ENCODE measurements at places on chromosomes 11 and 22. TPM values are rescaled to one million over a fixed set of nuclear protein-coding genes. Genes with fewer than 3 reads are reported as not detected.

GRCh38 chr11:63573881-63574855 lies 11.0 kb upstream of the PLAAT2 start:
- peak; percentile 59 for DNase-seq

DNA sequence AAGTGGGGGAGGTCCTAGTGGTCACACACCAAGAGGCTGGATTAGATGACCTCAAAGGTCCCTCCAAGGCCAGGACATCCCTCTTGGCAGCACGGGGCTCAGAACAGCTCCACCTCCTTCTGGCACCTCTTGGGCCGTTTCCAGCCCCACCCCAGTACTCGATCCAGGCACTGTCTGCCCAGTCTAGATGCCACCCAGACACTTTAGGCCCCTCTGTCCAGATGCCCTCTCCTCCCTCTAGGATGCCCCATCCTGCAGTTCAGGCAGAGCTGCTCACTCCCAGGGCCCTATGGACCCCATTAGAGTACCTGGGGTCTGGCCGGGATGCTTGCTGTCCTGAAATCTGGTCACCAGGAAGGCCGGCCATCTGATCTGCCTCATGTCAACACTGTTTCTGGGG lies 34.7 kb upstream of the PRR5 start:
- peak; percentile 27 for DNase-seq

- no peak for DNase-seq
Observed at GRCh38 chr11:83011333-83012167, 60.1 kb downstream of the RAB30 start.

- no peak for DNase-seq
Observed at GRCh38 chr11:45906096-45906682, 882 bp downstream of the FREY1 start.

GRCh38 chr11:69702239-69702691 lies 1.6 kb downstream of the FGF19 start:
- DNase-seq: no peak

DNA sequence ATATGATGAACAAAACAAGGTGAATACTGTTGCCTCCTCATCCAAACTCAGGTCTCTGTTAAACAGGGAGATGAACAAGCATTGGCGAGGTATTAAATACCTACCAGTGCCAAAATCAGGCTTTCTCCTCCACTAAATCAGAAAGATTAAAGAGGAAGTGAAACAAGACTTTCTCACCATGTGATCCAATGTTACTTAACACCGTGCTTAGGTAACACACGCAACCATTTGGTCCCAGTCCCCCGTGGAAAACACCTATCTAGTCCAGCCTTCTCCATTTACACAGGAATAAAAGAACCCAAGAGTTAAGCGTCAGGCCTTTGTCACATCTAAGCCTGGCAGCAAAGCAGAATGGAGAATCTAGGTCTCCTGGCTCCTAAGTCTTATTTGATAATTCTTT lies 34.5 kb downstream of the TENM4 start:
- no peak for DNase-seq

DNA sequence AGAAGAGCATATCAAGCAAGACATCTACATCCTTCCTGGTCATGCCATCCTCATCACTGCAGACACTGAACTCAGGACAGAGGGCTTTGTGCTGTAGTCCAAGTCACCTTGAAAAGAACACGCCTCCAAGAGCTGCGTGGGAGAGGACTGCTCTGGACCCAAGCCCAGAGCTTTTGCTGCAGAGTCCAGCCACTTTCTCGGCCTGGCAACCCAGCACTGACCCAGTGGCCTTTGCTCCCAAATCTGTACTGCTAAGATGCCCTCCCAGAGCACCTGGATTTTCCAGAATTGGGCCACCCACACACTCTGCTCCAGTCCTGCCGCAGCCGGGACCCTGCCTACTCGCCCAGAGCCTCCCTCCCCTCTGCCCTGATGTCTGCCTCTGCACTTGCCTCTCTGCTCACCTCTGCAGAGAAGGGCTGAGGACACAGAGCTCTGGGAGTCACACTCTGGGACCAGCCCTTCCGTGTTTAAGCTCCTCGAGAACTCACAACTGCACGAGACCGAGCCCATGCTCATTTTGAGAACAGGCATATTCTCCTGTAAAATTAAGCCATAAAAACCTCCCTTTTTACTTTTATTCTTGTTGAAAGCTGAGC lies 83.8 kb upstream of the CSNK2A3 start:
- DNase-seq: no peak

- DNase-seq: no peak
Observed at GRCh38 chr11:1157341-1157644, 460 bp upstream of the MUC5AC start.

GRCh38 chr11:390175-390574 lies 3.8 kb upstream of the PKP3 start:
- DNase-seq: no peak

DNA sequence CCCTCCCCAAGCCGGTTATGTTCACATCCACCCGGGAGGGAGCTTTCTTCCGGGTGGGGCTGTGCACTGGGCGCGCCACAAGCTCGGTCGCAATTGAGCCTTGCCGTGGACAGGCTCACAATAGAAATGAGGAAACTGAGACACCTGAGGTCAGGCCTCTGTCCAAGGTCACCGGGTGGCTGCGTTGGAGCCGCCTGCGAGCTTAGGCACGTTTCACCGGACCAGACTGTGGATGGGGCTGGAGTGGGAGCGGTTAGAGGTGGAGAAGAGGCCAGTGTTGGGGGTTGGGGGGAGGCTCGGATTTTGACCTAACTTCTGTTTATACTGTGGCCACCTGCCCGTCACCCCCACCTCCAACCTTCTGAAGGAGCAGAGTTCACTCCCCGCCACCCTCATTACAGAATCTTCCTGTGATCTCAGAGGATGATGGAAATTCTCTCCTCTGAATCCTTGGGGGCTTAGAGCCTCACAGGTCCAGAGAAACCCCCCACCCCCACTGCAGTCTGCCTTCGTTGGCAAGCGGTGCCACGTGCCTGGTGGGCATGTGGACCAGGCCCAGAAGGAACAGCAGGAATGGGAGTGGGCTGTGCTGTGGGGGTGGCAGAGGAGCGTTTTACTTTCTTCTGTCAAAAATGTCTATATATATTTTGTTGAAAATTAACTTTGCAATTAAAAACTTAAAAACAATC lies 631 bp upstream of the NPTXR start:
- no peak for DNase-seq

DNA sequence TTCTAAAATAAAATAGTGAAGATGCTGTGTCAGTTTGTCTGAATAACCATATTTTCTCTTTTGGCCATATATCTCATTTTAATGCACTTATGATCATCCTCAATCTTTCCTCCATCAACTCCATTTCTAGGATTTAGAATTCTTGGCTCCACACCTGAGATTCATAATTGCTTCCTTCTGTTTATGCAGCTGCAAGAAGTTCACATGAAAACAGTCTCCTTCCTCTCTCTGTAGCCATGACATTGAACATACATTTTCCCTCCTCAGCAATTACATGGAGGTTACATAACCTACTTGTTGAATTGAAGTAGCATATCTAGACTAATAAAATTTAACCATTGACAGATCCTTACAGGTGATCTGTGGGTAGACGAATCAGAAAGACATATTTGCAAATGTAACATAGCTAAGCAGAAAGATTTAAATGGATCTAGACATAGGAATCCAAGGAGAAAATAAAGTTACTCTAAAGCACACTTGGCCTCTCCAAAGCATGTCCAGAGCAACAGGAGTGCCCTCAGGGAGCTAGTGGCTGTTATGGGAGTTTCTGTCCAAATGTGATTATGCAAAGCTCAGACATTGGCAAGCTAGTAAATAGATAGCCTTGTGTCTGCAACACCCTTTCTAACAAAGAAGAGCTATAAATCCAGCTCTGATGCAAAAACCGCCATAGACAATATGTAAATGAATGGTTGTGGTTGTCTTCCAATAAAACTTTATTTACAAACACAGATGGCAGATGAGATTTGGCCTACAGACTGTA lies 119.9 kb upstream of the MPPED2 start:
- DNase-seq: no peak

GRCh38 chr11:3949125-3949524 lies 93.7 kb downstream of the STIM1 start:
- no peak for DNase-seq

DNA sequence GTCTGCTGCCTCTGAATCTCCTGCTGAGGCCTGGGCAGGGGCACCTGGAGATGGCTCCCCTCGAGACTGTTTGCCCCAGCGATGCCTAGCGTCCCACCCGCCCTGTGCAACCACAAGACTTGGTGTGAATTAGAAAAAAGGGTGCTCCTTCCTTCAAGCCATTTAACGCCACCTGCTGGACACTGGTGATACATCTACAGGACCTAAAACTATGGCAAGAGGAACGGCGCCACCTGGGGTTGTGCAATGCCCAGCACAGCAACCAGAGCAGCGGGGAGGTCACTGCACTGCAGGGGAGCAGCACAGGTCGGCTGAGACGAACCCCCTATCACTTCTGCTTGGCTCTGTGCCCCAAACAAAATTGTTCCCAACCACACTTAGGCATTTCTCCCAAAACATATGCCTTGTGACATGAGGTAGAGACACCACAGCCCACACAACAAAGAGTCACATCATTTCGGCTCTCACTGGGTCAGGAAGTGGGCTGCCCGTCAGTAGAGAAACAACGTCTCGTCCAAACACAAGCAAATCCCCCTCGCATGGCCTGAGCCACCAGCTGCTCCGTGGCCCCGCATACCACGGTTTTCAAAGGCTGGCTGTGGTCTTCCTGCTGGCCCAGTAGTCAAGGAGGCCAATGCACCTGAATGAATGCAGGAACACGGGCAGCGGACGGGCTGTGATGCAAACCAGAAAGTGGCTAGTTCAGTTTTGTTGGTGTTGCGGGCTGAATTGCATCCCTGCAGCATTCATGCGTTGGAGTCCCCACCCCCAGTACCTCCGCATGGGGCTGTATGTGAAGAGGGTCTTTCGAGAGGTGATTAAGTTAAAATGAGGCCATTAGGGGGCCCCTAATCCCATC lies 171.9 kb downstream of the SHANK2 start:
- no peak for DNase-seq

DNA sequence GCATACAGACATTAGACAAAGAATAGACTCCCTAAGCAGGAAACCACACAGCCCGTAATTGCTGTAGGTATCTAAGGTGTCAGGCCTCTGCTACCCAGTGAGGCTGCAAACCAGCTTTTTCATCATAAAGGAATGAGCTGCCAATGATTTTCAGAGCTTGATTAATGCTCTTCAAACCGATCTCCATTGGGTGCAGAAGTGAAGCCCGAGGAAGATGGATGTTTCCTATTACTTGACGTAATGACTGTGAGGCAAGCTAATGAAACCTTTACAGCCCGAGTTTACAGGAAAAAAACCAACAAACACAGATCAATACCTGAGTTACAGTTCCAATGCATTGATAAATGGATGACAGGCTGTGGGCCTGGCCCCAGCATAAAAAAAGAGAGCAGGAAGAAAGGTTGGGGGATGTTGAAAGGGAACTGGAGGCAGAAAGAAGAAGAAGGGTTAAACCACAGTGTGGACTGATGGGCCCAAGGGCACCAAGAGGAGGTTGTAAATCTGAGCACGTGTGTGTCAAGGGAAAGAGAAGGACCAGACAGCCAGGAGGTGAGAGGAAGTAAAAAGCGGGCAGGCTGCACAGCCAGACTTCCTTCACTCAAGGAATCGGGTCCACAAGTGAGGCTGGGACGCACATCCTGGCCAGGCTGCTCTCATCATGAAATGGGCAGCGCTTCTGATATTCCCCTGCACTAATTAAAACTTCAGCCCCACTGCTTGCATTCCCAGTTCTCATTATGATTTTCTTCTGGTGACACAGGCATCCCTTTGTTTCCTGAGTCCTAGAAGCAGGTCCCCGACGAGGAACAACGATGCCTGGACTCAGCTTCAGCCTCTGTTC lies 70.6 kb upstream of the NTM start:
- DNase-seq: no peak

DNA sequence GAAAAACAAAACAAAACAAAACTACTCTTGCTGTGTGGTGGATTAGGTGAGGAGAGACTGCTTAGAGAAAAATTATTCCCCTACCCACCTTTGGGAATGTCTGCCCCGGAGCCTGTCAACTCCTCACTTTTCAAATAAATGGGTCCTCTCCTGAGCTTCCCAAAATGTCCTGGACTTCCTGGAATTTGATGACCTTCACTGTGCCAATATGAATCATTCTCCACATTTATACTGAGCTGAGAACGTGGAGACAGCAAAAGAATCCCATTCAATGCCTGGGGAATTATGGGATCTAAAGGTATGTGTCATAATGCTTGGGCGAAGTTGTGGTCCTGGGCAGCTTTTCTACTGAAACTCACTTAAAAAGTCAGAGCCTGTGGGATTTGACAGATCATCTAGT lies 136.8 kb downstream of the KIF18A start:
- DNase-seq: no peak

DNA sequence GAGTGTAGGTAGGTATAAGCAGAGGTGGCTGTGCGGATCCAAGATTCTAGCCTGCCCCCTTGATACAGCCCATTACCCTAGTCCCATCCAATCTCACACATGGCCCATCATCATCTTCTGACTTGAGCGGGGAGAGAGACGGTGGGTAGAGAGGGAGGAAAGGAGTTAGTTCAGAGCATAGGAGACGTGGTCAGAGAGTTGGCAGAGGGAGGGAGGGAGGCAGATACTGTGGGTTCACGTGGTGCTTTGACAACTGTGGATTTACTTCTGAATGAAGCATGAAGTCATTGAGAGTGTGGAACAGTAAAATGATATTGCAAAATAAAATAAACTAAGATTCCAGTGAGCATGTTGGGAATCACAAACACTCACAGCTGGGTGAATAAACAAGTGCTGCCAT lies 31.4 kb upstream of the VPREB1 start:
- DNase-seq: no peak

GRCh38 chr11:125941619-125942611 lies 3.9 kb upstream of the VSIG10L2 start:
- peak; percentile 54 for DNase-seq

GRCh38 chr11:74460481-74461154 lies 6.7 kb downstream of the KCNE3 start:
- no peak for DNase-seq

DNA sequence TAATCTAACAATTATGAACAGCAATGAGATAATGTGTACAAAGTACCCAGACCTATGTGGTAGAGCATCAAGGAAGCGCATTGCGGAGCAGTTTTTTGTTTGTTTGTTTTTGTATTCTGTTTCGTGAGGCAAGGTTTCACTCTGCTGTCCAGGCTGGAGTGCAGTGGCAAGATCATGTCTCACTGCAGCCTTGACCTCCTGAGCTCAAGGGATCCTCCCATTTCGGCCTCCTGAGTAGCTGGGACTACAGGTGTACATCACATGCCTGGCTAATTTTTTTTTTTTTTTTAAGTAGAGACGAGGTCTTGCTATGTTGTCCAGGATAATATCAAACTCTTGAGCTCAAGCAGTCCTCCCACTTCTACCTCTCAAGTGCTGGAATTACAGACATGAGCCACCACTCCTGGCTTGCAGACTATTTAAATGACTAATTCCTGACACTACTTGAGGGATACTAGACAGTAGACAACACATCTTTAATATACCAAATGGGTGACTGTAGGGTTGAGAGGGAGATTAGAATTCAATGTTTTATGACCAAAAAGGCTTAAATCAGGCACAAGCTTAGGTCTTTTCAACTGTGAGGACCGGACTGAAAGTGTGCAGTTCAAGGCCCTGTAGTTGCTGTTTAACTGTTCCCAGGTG lies 12.7 kb downstream of the OR51B4 start:
- no peak for DNase-seq

The GALNT18 gene
- 11.3 TPM for total RNA-seq

The ISX gene
- not detected for total RNA-seq

The CDCA5 gene
- 0.81 TPM for total RNA-seq

The FOLR3 gene
- total RNA-seq: not detected

The GGTLC2 gene
- not detected for total RNA-seq

All from psoas muscle (tissue), 8 donors.